SJCRH30 (cell line): ENCODE measurements at places on chromosomes 2 and 18. TPM values are rescaled to one million over a fixed set of nuclear protein-coding genes. Genes with fewer than 3 reads are reported as not detected.
A peak's percentile ranks its signal among the peaks of the same experiment; 100 is the strongest.

DNA sequence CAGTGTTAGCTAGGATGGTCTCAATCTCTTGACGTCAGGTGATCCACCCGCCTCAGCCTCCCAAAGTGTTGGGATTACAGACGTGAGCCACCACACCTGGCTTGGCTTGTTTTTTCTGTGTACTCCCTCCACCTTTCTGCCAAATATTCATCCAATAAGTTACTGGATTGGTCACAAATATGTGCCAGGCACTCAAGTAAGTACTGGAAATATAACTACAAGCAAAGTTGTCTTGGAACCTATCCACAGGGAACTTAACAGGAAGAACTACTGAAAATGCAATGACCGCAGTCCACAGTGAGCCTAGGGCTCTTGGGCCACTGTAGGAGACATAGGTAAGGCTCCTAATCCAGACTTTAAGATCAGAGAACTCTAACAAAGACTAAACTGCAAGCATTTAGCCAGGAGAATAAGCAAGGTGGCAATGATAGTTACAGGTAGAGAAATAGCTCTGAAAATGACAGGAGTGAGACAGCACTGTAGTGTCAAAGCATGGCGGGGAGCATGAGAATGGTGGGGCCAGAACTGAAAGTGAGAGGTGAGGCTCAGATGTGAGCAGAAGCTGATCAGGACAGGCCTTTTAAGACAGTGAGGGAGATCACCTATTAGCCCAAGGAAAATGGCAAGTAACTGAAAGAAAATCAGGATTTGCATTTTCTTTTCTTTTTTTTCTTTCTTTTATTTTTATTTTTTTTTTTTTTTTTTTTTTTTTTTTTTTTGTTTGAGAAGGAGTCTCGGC, 252.1 kb downstream of the RBM43 start:
- no peak for DNase-seq
- no peaks in the 10 kb centered on the region for H3K27me3 ChIP-seq
- H3K4me1 ChIP-seq = no peaks in the 10 kb centered on the region
- no peaks in the 10 kb centered on the region for H3K36me3 ChIP-seq
- H3K4me3 ChIP-seq = no peak overlapping the region

- peak; percentile 52 for DNase-seq
- H3K4me1 ChIP-seq = peaks cover 18% of the 10 kb centered on the region
- H3K4me3 ChIP-seq = no peak overlapping the region
- H3K27ac ChIP-seq = no peak overlapping the region
- H3K27me3 ChIP-seq = no peaks in the 10 kb centered on the region
These were observed 7.8 kb downstream of the MERTK start for GRCh38 chr2:111905990-111906735.

- no peaks in the 10 kb centered on the region for H3K27me3 ChIP-seq
- no peak overlapping the region for H3K4me3 ChIP-seq
- peak; percentile 20 for DNase-seq
- H3K4me1 ChIP-seq = no peaks in the 10 kb centered on the region
- no peaks in the 10 kb centered on the region; the same call in 1 of the 2 replicates for H3K36me3 ChIP-seq
- H3K27ac ChIP-seq = no peak overlapping the region; the same call in 1 of the 2 replicates
These were observed 15.7 kb upstream of the CNNM3 start for GRCh38 chr2:96800061-96801004.

DNA sequence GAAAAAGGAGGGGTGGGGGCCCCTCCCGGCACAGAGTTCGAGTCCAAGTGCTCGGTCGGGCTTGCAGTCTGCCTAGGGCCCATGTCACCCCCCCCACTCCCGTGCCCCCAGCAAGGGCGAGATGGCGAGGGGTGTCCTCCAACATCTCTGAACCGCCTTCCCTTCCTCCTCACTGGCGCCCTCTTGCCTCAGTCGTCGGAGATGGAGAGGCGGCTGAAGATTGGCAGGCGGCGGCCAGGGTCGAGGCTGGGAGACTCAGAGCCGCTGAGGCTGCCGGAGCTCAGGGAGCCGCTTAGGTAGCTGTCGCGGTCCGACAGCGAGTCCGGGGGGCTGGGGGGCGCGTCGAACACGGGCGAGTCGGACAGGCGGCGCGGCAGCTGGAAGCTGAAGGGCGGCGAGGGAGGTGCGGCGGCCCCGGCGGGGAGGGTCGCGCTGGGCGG, 2.3 kb downstream of the ZFP36L2 start:
- peaks cover 25% of the 10 kb centered on the region for H3K4me1 ChIP-seq
- H3K27ac ChIP-seq = no peak overlapping the region
- no peak overlapping the region for H3K4me3 ChIP-seq
- H3K27me3 ChIP-seq = no peaks in the 10 kb centered on the region

DNA sequence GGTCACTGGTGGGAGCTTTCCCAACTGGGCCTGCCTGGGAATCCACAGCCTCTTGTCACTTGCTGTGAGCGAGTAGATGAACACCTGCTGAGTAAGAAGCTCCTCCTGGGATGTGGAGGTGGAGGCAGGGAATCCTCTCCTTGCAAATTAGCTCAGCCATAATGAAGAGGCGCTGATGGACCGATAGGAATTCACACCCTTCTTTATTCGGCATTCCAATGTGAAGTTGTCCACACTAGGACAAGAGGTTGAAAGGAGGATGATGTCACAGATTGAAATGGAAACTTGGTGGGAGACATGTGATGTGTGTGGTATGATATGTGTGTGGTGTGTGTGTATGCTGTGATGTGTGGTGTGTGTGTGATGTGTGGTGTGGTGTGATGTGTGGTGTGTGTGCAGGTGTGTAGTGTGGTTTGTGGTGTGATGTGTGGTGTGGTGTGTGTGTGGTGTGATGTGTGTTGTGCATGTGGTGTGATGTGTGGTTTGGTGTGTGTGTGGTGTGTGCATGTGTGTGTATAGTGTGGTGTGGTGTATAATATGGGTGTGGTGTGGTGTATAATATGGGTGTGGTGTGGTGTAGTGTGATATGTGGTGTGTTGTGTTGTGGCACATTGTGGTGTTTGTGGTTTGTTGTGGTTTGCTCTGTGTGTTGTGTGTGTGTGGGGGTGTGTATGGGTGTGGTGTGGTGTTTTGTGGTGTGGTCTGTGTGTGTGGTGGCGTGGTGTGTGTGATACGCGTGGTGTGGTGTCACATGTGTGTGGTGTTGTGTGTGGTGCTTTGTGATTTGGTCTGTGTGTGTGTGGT, 216.4 kb downstream of the BCL2 start:
- no peaks in the 10 kb centered on the region for H3K27me3 ChIP-seq
- no peaks in the 10 kb centered on the region for H3K4me1 ChIP-seq
- DNase-seq = no peak
- no peaks in the 10 kb centered on the region for H3K36me3 ChIP-seq

DNA sequence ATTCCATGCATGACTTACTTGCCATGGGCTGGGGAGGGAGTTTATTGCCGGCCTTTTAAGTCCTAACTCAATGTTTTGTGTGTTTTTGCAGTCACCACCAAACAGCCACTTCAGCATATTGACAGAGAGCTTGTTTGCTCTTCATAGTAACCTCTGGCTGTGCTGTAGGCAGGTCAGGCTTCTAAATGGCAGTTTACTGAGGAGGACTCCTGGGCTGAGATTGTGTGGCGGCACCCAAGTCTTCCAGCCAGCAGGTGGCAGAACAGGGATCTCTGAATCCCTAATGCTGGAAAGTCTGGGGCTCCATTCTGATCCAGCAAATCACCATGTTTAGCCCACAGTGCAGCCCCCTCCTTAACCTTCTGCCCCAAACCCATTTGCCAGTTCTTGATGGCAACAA, 121.2 kb downstream of the CAPN13 start:
- H3K27me3 ChIP-seq = no peaks in the 10 kb centered on the region; the same call in none of the 2 replicates
- no peak overlapping the region for H3K27ac ChIP-seq

- H3K4me3 ChIP-seq = no peak overlapping the region
- peaks cover 22% of the 10 kb centered on the region for H3K4me1 ChIP-seq
- no peaks in the 10 kb centered on the region for H3K36me3 ChIP-seq
- peak; percentile 32 for DNase-seq
These were observed 99.8 kb upstream of the COPS8 start for GRCh38 chr2:236985761-236986339.

GRCh38 chr2:191636235-191636543, 41.7 kb upstream of the NABP1 start:
- DNase-seq = peak; percentile 78
- peaks cover 46% of the 10 kb centered on the region for H3K4me1 ChIP-seq
- no peaks in the 10 kb centered on the region for H3K27me3 ChIP-seq

DNA sequence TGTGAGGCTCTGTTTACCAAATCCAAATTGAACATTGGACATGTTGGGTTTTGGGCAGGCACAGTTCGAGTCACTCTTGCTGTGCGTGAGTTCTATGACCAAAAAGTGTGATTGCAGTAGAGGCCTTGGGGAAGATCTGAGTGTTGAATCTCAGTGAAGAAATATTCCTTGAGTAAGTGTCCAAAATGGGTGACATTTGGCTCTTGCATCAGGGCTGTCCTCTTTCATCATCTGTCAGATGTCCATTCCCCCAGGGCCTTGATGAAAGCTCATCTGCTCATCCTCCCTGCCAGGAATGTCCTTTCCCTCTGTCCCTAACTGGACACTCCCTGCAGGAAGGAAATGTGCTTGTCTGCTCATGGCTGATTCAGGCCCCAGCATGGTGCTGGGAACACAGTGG, 6.4 kb upstream of the SFTPB start:
- H3K36me3 ChIP-seq = no peaks in the 10 kb centered on the region
- no peak overlapping the region for H3K4me3 ChIP-seq
- H3K27ac ChIP-seq = no peak overlapping the region
- H3K4me1 ChIP-seq = peaks cover 12% of the 10 kb centered on the region

DNA sequence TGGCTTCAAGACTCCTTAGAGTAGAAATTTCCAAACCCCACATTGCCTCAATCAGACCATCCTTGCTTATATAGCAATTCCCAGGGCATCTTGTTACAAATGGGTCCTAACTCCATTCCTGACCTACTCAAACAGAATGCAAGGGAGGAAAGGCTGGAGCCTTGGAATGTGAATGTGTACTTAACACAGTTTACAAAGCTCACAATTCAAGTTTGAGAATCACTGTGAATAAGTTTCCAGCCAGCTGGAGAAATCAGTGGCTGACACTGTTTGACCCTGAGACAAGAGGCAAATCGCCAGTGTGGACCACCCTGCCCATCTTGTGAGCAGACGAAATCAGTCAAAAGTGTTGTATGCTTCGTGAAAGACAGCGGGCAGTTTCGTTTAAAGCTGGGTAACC, 65.5 kb downstream of the SOWAHC start:
- no peak for DNase-seq
- H3K4me3 ChIP-seq = no peak overlapping the region
- no peaks in the 10 kb centered on the region for H3K27me3 ChIP-seq
- no peak overlapping the region for H3K27ac ChIP-seq
- no peaks in the 10 kb centered on the region for H3K4me1 ChIP-seq
- H3K36me3 ChIP-seq = no peaks in the 10 kb centered on the region

DNA sequence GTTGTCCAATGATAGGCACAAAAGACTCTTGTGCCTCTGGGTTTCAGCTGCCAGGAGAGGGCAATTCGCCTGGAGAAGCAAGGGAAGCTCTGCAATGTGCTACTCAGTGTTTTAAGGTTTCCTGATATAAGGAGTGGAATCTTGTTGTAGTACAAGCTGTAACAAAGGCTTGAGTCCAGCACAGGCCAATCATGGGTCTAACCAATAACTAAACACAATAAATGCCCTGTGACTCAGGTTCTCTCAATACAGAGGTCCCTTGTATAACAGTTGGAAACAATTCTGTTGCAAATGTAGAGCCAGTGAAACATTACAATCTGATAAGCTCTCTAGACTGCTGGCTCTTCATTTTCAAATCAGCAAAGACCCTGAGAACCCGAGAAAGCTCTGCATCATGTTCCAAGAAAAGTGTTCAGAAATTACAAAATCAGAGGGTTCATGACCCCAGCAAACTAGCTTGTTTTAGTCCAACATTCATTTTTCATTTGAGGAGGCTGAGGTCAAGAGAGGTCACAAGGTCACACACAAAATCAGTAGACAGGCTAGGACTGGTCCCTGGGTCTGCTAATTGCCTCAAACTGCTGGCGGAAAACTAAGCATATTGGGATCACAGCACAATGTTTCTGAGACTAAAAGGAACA, 59.0 kb upstream of the DNMT3A start:
- H3K27me3 ChIP-seq = no peaks in the 10 kb centered on the region
- no peaks in the 10 kb centered on the region for H3K36me3 ChIP-seq
- no peak overlapping the region for H3K4me3 ChIP-seq
- no peaks in the 10 kb centered on the region for H3K4me1 ChIP-seq
- no peak overlapping the region for H3K27ac ChIP-seq

- H3K27me3 ChIP-seq = no peaks in the 10 kb centered on the region
- no peaks in the 10 kb centered on the region for H3K36me3 ChIP-seq
- no peak overlapping the region for H3K27ac ChIP-seq
- DNase-seq = no peak
These were observed 201.6 kb downstream of the SETBP1 start for GRCh38 chr18:44882163-44882868.

DNA sequence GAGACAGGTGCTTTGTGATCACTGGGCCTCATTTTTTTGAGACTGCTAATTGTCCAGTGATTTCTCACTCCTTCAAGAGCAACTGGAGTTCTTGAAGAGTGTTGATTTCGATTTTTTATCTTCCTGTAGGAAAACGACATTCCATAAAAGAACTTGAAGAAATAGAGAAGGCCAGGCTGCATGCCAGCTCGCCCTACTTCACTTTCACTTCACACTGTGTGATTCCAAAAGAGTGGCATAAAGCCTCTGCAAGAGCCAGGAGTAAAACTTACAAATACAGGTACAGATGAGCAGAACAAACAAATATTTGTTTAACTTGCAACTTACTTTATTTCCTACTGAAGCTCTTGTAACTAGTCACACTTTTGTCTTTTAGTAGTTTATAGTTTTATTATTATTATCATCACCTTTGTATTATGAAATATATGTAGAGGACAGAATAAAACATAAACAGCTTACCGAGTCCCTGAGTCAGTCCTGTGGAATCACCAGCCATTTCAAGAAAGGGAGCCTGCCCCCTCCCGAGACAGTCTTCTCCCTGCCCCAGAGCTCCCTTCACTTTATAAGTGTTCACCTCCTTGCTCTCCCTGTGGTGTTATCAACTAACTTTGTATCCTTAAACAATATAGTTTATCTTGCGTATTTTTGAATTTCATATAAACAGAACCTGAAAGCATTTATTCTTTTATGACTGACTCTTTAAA, 8.7 kb downstream of the FAM228A start:
- no peak overlapping the region for H3K4me3 ChIP-seq
- H3K36me3 ChIP-seq = no peaks in the 10 kb centered on the region
- peaks cover 7% of the 10 kb centered on the region; the same call in 1 of the 2 replicates for H3K4me1 ChIP-seq
- no peak for DNase-seq
- H3K27ac ChIP-seq = no peak overlapping the region
- no peaks in the 10 kb centered on the region for H3K27me3 ChIP-seq

GRCh38 chr2:146982393-146982846, 862.4 kb upstream of the ACVR2A start:
- no peak for DNase-seq
- H3K27ac ChIP-seq = no peak overlapping the region
- no peaks in the 10 kb centered on the region for H3K36me3 ChIP-seq
- no peaks in the 10 kb centered on the region for H3K27me3 ChIP-seq

GRCh38 chr2:63514781-63515180, 73.5 kb downstream of the WDPCP start:
- no peak overlapping the region for H3K27ac ChIP-seq
- no peak for DNase-seq
- H3K36me3 ChIP-seq = no peaks in the 10 kb centered on the region
- H3K27me3 ChIP-seq = no peaks in the 10 kb centered on the region
- H3K4me3 ChIP-seq = no peak overlapping the region

GRCh38 chr2:47129191-47129706, 25.9 kb downstream of the STPG4 start:
- no peaks in the 10 kb centered on the region for H3K27me3 ChIP-seq
- H3K27ac ChIP-seq = no peak overlapping the region
- peaks cover 17% of the 10 kb centered on the region for H3K4me1 ChIP-seq
- no peak overlapping the region for H3K4me3 ChIP-seq
- DNase-seq = no peak

Gene ERICH2
- 0.68 and 2.1 TPM in 2 replicates for total RNA-seq

Gene C1GALT1C1L
- total RNA-seq = 3.7 TPM in 2 replicates

Gene PROC
- total RNA-seq = not detected in 2 replicates

Gene REEP1
- 2.1 and 2.3 TPM in 2 replicates for total RNA-seq

Gene G6PC2
- not detected in 2 replicates for total RNA-seq

Gene CYRIA
- 18.3 and 22.2 TPM in 2 replicates for total RNA-seq
